ENCODE measurements at places on chromosomes 12 and 14. TPM values are rescaled to one million over a fixed set of nuclear protein-coding genes. Genes with fewer than 3 reads are reported as not detected.

The KRT73 gene
- not detected for total RNA-seq

- no peak for DNase-seq
These were observed 192.3 kb downstream of the MON2 start for GRCh38 chr12:62658910-62659309.

DNA sequence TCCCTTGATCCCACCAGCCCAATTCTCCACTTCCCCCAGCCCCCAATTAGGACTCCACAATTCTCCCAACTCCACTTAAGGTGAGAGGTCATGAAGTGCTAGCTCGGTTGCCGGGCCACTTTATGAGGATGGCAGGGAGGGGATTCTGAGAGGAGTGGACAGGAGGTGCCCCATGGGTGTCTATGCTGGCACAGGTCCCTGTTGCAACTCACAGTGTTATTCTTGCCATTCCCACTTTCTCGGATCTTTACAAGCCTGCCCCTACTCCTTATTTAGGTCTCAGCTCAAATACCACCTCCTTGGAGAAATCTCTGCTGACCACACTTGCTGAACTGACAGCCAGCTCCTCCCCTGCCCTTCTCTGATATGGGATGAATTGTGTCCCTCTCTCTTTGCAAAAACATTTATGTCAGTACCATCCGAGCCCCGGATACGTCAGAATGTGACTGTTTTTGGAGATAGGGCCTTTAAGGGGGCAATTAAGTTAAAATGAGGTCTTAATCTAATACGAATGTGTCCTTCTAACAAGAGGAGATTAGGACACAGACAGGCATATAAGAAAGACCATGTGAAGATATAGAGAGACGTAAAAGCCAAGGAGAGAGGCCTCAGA is 4.2 kb upstream of the LGALS3 start:
- DNase-seq = no peak

DNA sequence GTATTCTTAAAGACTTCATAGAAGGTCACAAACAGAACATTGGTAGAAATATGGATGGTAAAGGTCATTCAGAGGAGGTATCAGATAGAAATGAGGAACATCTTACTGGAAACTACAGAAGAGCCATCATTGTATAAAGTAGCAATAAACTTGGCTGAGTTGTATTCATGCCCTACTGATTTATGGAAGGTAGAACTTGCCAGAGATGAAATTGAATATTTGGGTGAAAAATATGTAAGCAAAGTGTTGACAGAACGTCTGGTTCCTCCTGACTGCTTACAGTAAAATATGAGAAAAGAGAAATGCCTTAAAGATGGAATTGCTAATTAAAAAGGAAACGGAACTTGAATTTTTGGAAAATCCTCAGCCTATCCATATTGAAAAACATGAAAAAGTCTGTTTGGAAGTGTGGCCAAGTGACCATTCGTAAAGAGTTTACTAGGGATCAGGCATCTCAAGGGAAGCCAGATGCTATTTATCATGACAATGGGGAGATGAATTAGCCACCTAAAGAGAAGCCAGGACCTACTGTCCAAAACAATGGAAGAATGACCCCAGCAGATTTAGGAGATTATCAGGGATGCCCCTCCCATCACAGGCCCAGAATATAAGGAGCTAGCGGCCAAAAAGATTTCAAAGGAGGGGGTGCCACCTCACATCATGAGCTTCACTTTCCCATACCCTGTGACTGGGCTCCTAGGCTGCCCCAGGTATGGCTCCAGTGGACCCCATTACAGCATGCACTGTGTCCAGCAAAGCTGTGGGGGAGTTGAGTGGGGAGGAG is 189.3 kb downstream of the ITPR2 start:
- no peak for DNase-seq

GRCh38 chr12:16573398-16574077 is 32.4 kb downstream of the LMO3 start:
- DNase-seq = peak; percentile 20

DNA sequence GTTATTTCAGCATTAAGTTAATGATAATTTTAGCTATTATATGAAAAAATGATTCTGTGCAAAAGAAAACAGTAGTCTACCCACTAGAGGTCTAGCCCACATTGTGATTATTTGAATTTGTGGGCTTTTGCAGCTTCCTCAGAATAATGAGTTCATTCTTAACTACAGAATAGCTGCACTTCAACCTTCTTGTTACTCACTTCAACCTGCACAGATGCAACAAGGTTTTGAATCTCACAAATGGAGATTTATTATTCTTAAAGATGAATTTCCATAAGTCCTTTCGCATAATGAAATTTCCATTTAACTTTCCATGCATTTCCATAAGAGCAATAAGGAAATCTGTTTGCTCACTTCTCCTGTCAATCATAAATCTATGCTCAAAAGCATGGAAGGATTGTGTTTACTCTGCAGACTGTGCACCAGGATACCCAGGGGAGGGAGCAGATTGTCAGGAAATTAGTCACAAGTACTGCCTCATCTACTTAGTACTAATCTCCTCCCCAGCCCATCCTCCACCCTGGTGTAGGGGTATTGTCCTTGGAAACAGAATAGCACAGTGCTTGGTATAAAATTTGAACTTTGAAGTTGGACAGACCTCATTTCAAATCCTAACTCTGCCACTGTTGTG is 24.1 kb downstream of the PTGER2 start:
- DNase-seq = no peak

DNA sequence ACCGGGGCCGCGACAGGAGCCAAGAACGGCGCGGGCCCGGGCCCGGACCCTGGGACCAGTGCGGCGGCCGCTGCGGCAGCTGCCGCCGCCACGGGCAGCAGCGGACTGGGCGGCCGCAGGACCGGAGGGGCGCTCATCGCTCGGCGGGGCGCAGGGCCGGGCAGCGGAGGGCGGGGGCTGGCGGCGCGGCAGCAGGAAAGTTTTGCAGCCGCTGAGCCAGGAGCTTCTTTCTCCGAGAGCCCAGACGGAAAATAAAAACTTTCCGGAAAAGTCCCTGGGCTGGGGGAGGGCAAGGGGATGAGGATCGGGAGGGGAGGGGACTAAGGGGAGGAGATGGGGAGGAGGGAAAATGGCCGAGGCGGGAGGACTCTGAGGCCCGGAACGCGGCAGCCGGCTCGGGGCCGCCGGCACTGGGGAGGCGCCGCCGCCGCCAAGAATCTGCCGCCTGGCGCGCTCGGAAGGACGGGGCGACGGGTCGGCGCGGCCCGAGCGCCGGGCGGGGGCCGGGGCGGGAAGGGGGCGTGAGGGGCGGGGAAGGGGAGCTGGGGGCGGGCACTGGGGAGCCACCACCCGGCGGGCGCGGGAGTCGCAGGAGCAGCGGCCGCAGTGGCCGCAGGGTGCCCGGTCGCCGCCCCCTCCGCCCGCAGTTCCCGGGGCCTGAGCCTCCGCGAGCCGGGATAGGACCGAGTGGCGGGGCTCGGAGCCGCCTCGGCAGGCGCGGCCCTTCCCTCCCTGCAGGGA is at the start of gene PRKD1:
Gene PRKD1 (minus strand): TSS at position 472 of the 741 bp plus-strand sequence.
- DNase-seq = peak; percentile 53

DNA sequence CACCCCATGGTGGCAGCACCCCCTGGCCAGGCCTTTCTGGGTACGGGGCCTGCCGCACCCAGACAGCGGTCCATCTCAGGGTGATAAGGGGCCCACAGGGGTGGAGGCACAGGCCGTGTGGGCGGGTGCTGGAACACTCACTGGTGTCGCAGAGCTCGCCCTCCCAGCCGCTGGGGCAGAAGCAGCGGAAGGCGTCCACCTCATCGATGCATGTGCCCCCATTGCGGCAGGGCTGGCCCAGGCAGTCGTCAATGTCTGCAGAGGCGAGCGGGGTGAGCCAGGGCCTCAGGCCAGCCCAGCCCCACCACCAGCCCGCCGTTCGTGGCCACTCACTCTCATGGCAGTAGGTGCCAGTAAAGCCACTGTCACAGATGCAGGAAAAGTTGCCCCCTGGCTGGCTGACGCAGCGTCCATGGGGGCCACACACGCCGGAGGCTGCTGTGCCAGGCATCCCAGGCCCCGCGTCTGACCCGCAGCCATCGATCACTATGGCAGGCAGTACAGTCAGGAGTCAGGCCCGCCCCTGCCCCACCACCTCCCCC is 19.9 kb downstream of the JAG2 start:
- no peak for DNase-seq

The DCTN2 gene
- 138 TPM for total RNA-seq

- DNase-seq = no peak
These were observed 48.8 kb downstream of the LTBP2 start for GRCh38 chr14:74563233-74563585.

DNA sequence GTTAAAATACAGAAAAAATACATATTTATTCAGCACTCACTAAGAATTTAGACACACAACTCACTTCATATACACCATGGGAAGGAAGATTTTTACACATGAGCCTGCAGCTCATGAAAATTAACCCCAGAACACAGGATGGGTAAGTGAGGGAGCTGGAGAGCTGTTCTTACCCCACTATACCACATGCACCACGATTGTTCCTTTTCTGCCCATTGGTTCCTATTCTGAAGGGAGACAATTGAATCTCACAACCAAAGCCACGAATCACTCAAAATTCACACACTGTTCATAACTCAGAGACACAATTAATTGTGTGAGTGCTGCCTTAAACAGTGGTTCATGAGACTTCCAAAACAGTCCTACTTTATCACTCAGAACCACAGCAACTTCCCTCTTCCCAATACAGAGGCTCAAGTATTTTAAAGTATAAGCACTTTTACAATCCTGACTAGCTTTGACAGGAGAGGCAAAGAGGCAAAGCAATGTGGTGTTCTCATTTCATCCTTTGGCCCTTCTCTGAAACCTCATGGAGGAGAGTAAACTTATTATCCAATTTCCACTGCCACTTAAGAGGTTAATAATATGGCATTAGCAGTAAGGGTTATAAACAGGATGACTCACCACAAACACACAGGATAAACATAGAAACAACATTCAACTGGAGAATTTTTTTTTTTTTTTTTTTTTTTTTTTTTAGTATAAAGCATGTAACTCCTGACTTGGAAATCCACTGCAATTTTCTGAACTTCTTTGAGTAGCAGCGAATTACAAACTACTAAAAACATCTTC is 59.5 kb downstream of the ITPR2 start:
- no peak for DNase-seq

DNA sequence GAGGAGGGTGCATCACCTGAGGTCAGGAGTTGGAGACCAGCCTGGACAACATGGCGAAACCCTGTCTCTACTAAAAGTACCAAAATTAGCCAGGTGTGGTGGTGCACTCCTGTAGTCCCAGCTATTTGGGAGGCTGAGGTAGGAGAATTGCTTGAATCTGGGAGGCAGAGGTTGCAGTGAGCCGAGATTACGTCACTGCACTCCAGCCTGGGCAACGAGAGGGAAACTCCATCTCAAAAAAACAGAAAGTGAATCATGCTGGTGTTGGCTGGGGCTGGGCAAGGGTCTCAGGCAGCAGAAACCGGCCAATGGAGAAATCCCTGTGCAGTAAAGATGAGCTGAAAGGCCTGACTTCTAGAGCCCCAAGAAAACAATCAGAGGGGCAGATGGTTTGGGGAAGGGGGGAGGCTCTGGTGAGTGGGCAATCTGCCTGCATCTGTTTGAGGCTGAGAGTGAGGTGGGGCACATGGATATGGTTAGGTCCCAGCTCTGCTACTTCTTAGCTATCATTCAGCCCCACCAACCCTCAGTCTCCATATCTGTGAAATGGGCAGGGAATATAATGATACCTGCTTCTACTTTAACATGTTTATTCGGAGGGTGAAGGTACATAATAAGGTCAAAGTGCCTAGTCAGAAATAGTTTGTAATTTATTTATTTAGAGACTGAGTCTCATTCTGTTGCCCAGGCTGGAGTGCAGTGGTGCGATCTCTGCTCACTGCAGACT is 21.3 kb upstream of the COX6A1 start:
- DNase-seq = no peak

DNA sequence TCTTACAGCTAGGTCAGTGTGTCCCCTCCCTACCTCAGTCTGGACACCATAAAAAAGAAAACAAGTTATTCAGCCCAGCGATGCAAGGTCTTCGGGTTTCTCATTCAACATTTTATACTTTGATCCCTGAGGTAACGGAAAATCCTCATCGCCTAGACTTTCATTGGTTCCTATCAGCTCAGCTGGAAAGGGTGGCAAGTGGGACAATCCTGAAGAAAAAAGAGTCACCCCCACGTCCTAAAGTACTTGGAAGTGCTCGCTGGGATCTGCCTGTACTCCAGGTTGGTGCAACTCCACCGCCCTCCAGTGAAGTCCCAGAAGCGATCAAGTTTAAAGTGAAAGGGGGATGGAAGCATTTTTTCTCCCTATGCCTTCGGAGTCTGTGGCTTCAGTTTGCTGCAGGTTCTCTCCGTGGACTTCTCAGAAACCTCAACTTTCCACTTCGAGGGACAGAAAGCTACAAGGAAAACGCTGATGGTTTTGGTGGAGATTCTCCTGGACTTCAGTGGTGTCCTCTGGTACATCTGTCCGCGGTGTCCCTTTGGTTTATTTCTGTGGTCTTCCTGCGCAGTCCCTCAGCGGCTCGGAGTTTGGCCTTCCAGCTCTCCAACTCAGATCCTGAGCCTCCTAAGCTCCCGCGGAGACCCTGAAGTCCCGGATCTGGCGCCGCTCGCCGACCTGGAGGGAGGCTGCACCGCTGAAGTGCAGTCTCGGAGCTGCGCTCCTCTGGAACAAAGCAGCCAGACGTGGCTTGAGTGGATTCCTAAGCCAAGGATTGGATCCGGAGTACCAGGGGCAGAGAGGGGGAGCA is 1.8 kb upstream of the LRFN5 start:
- peak; percentile 60 for DNase-seq

- DNase-seq = no peak
These were observed 80.4 kb upstream of the KCNA1 start for GRCh38 chr12:4829161-4829792.

Measured in neural crest cell (in vitro differentiated cells).